ENCODE measurements at places on chromosomes 1 and 21.

- no peak for DNase-seq
These were observed 26.0 kb downstream of the SERBP1 start for GRCh38 chr1:67404212-67404620.

DNA sequence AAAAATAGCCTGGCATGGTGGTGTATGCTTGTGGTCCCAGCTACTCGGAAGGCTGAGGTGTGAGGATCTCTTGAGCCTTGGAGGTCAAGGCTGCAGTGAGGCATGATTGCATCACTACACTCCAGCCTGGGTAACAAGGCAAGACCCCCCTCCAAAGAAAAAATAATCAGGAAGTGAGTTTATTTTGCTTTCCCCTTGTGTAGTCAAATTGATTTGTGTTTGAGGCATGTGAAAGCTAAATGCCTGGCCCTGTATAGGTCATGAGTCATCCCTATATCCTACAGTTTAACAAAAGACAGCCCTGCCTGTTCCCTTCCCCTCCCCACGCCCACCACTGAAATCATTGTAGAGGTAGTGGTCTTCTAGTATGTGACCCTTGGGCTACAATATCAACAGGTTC, 241.4 kb upstream of the JUN start:
- DNase-seq: no peak

GRCh38 chr1:103265551-103265950, 157.2 kb upstream of the COL11A1 start:
- DNase-seq: no peak

GRCh38 chr1:51203121-51203873, 32.8 kb upstream of the RNF11 start:
- no peak for DNase-seq

- DNase-seq: no peak
These were observed 32.4 kb downstream of the SPTA1 start for GRCh38 chr1:158654086-158654485.

- DNase-seq: no peak
These were observed 80.0 kb downstream of the NDUFS5 start for GRCh38 chr1:39105841-39106765.

- DNase-seq: no peak
These were observed 32.6 kb downstream of the OR2G3 start for GRCh38 chr1:247638011-247638410.

- no peak for DNase-seq
These were observed 39.1 kb upstream of the LRRC3 start for GRCh38 chr21:44416193-44416592.

DNA sequence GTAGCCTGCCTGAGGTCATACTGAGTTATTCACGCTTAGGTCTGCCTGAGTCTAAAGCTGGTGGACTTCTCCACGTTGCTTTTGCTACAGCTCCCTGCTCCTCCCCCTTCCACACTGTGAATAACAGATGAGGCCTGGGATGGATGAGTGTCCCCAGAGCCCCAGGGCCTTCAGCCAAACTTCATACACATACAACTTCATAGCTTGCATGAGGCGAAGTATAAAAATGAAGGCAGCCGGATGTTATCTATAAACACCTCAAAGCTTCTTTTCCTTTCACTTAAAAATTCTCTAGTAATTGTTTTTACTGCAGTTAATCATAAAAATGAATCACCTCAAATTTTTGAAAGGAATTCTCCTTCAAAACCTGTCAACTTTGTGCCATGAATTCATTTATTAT, 70.2 kb downstream of the DAB1 start:
- no peak for DNase-seq

GRCh38 chr1:112272101-112272772, 123.8 kb upstream of the CTTNBP2NL start:
- no peak for DNase-seq

DNA sequence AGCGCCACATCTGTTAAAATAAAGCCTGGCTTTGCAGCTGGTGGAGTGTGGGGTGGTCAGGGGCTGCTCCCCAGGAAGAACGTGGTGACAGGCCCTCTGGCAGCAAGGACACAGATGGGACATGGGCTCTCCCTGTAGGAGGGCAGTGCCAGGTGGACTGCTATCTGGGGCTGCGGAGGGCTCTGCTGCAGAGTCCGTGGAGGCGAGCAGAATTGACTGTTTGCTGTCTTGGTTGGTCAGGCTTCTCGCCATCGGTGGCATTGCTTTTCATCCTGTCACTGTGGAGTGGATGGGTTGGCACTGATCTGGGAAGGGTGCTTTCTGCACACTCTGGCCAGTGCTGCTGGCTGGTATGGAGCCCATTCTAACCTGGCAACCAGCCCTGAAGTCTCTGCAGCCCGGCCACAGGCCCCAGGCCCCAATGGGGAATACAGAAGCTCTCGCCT, 103.0 kb downstream of the LAMC2 start:
- DNase-seq: no peak

- peak; percentile 69 for DNase-seq
These were observed 19.5 kb downstream of the STK40 start for GRCh38 chr1:36366091-36366661.

GRCh38 chr21:44295646-44296045, 4.2 kb upstream of the PFKL start:
- no peak for DNase-seq

- DNase-seq: no peak
These were observed 11.4 kb upstream of the KLHL12 start for GRCh38 chr1:202938287-202938925.

DNA sequence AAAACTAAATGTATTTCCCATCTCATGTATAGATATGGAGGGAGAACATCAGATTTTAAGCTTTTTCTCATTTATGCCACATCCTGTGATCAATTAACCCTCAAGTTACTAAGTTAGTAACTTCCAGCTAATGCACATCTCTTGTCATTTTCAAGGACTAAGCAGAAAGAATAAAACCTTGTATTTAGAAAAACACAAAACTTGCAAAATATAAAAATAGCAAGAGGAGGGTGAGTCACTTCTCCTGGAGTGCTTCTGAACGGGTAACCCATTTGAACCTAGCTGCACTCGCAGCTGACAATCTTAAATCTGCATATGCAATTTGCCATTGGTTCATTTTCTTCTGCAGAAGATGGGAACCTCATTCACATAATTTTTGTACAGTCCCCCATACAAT, 500.5 kb downstream of the SETD4 start:
- no peak for DNase-seq

DNA sequence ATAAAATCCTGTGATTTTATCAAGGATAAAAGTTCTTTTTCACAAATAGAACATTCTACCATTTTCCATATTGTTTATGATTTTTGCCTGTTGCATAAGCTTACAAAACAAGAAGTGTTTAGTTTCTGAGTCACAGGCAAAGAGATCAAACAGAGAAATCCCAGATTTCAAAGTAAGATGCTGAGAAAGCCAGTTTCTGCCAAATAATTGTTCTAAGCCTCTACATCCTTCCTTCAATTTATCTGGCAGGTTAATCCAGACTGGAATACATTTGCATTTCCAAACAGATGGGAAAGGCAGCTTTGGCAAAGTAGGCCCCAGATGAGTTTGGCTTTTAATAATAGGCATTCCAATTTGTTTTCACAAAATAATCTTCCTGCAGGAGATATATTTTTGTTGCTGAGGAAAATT, 2.5 kb downstream of the SLC1A7 start:
- no peak for DNase-seq

DNA sequence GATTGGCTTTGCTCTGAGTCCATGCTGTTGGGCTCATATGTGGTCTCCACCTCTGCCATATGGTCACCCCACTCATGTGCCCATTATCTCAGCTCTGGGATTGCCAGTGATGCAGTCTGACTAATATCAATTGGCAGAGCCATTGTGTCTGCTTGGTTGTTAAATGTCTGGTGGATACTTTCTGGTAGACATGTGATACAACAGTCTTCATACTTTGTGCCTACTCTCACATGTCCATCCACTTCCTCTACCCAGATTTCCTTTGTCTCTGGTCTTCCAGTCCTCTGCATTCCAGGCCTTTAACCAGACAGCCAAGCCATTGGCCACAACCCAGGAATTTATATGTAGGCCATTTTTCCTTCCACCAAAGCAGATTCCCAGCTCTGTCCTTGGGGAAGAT, 30.8 kb upstream of the DIPK1A start:
- no peak for DNase-seq

- no peak for DNase-seq
These were observed 103.7 kb downstream of the NCAM2 start for GRCh38 chr21:21101911-21102310.

- DNase-seq: no peak
These were observed 29.7 kb downstream of the OPTC start for GRCh38 chr1:203523667-203524066.

GRCh38 chr1:208013210-208013609, 102.3 kb upstream of the CD34 start:
- DNase-seq: no peak

GRCh38 chr21:31180256-31181081, 142.2 kb upstream of the KRTAP19-8 start:
- DNase-seq: no peak

DNA sequence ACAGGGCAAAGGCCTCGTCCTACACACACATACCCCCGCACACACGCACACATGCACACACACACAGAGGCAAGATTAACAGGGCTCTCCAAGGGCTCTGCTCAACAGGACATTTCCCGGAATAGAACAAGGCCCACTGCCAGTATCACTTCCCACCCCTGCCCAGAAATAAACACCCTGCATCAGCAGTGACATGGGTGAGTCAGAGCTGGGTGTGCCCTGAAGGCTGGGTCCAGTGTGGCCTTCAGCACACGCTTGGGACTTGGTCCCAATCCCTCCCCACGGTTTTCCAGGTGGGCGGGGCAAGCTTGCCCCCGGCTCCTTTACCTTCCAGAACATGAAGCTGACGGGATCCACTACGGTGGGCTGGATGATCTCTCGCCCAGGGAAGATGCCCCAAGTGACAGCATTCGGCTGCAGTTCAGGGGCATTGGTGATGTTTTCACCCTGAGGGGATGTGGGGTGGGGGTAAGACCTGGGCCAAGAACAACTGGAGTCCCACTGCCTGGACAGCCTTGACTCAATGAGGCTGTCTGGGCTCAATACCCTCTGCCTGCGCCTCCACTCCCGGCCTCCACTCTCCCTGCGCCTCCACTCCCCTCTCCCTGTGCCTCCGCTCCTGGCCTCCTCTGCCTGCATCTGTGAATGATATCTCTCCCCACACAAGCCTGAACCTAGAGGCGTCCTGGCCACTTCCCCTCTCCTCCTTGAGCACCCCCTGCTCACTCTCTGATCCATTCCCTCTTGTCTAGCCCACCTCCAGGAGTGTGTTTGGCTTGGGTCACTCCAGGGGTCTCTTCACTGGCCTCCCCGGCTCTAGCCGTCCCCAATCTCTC, 14.7 kb downstream of the MTHFR start:
- peak; percentile 91 for DNase-seq

DNA sequence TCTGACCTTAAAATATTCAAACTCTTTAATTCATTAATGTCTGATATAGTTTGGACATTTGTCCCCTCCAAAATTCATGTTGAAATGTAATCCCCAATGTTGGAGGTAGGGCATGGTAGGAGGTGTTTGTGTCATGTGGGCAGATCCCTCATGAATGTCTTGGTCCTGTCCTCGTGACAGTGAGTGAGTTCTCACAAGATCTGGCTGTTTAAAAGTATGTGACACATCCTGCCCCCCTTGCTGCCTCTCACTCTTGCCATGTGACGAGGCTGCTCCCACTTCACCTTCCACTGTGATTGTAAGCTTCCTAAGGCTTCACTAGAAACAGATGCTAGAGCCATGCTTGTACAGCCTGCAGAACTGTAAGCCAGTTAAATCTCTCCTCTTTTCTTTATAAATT, 21.3 kb upstream of the FBXO28 start:
- no peak for DNase-seq

- DNase-seq: no peak
These were observed 37.8 kb downstream of the PLEKHO1 start for GRCh38 chr1:150187560-150187931.

DNA sequence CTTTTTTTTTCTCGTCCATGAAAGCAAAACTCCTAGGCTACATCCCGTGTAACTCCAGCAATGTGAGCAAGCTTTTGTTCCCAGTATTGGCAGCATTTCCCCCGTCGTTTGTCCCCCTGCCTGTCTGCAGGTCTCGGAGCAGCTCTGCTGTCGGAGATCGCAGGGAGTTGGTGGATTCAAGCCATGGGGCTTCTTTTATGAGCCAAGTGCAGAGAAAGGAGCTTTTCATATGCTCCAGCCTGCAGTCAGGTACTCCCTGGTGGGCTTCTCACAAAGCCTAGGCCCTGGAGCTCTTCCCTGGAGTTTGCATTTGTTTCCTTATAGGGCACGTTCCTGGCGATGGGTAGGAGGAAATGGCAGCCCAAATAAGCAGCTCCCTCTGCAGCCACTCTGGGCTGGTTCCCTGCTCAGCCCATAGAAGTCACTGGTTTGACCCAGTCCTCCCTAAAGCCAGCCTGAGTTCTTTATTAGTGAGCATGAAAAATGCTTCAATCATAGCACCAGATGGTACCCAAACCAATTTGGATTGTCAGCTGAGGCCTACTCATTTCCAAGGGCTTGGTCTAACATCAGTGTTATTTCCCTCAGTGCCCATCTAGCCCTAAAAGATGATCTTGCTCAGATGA, 78.3 kb downstream of the NUF2 start:
- DNase-seq: no peak

GRCh38 chr1:186474208-186474607, 13.3 kb upstream of the PDC start:
- DNase-seq: no peak

GRCh38 chr1:226021801-226022200, 22.7 kb upstream of the SDE2 start:
- no peak for DNase-seq

- no peak for DNase-seq
These were observed 50.6 kb upstream of the COG2 start for GRCh38 chr1:230591678-230592077.

DNA sequence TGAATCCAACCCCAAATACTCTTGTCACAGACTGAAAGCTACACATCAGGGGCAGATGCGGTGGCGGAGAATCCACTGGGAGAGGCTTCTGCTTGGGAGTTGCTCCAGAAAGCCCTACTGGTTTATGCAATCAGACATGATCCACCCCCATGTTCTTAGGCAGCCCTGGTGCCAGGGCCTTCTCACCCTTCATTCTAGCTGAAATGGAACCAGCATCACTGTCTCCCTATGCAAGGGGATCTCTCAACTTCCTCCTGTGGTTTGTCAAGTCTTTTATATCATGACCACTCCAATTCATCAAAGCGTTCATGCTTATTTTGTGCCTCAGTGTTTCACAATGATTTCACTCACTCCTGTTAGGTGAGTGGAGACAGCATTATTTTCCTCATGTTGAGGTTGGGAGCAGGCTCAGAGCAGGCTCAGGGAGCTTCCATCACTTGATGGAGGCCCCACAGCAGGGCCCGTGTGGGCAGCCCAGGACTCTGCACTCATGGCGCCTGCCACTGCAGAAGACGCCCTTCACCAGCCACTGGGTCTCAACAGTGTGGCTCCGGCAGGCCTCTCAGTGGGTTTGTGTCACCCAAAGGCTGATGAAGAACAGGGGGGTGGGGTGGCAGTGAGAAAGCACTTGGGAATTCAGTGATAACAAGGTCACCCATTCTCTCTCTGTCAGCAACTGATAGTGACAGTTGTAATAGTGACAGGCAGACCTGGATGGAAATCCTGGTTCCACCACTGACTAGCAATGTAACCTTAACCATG, 67.1 kb downstream of the CD58 start:
- no peak for DNase-seq
